Fibroblast of gingiva (primary cell): ENCODE measurements at places on chromosomes 12 and 14.
A peak's percentile ranks its signal among the peaks of the same experiment; 100 is the strongest.

DNA sequence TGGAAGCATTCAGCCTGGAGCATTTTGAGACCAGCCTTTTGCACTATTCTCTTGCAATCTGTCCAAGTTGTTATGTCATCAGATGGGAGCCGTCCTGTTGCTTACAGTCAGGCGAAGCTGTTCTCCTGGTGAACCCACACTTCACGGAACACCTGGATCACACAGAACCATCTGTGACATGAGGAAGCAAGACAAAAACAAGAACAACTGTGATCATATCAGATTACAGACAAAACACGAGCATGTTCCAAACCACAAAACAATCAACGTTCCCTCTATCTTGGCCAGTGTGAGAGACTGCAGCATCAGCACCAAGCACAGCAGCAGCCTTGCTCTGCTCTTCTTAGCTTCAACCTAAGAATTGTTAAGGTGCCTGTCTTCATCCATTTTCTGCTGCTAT is 180.5 kb upstream of the SFSWAP start:
- DNase-seq: no peak

DNA sequence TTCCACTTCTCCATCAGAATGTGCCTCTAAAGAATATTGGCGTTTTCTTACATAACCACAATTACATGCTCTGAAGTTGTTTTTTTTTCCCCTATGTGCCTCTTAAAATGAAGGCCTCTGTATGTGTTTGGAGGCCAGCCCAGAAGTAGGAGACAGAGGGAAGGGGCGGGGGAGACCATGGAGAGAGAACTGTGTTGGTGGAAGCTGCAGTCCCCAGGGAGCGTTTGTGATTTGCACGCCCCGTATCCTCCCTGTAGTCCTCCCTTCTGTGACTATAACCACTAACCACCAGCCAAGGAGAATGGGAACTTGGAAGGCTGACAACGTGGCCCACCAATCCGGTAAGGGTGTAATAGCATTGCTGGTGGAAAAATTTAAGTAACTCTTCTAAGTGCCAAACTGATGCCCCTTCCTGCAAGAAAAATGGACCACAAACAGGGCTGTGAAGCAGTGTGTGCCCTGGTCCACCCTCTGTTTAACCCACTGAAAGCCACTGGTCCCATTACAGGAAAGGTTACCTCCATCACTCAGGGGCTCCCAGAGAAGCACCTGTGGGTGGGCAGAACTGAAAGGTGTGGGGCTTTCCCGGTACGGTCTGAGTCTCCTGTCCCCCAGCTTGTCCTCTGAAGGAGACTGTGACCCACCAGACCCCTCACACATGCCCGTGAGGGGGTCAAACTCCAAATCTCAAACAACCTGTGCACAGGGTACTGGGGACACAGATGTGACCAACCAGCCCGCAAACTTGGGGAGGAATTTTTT is 36.8 kb downstream of the CCDC88C start:
- DNase-seq: no peak

GRCh38 chr12:45246236-45246635 is 30.3 kb downstream of the ANO6 start:
- no peak for DNase-seq

DNA sequence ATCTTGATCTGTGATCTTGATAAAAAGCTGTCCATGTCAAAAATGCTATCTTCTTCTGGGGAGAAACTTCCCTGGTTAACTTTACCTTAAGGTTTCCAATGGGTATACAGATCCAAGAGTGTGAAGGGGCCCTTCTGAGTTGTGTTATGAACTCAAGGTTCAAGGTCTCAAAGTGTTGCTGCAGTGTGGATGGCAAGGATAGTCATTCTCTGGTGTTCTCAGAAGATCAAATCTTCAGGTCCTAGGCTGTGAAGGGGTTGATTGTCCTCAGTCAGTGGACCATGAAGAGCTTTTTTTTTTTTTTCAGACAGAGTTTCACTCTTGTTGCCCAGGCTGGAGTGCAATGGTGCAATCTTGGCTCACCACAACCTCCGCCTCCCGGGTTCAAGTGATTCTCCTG is 114.4 kb downstream of the SPTSSA start:
- no peak for DNase-seq

DNA sequence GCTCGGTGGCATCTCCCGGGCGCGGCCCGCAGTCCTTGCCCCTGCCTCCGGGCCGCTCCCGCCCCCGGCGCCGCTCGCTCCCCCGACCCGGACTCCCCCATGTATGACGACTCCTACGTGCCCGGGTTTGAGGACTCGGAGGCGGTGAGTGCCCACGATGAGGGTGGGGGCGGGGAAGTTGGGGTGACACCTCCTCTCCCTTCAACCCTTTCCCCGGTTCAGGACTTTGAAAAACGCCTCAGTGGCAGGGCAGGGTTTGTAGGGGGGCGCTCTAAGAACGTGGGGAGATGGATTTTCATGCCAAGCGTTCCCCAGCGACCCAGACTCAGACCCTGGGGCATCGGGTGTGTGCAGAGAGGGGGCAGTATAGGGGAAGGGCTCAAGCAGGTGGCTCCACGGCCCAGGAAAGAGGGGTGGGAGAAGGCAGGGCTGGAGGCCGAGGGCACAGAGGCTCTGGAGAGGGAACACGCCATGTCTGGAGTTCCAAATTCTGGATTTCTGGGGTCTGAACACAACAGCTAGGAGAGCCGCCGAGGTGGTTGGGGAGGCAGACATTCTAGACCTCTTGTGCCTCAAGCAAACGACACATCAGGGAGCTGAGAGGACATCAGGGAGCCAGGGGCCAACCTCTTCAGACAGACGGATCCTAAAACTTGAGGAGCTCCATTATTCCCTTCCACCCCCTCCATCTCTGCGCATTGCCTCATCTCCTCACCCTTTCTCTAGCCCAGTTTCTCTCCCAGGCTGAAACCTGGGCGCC is 715 bp downstream of the CACNB3 start:
- DNase-seq: no peak

DNA sequence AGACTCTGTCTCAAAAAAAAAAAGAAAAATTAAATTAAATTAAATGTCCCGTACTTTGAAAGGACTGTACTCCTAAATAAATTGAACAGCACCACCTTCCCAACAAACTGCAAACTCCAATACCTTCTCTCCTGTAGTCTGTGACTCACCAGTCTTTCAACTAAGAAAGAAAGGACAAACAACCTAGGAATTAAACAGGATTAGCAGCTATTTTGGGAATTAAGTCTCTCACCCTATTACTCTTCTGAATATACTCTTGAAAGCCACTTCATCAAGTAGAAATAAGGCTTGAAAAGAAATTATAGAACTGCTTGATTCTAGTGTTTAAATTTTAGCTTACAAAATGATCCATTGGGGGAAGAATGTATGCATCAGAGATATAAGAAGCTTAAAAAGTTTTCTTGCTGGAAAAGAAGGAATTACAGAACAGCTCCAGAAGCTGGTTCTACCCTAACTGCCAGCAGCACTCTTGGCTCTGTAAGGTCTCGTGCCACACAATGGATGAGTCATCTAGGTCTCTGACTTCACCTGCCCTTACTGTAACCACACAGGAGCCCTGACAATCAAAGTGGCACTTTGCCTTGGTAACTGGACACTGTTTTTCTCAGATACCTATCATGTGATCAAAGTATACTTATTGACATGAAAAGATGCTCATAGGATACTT is 57.0 kb upstream of the CERS5 start:
- no peak for DNase-seq

DNA sequence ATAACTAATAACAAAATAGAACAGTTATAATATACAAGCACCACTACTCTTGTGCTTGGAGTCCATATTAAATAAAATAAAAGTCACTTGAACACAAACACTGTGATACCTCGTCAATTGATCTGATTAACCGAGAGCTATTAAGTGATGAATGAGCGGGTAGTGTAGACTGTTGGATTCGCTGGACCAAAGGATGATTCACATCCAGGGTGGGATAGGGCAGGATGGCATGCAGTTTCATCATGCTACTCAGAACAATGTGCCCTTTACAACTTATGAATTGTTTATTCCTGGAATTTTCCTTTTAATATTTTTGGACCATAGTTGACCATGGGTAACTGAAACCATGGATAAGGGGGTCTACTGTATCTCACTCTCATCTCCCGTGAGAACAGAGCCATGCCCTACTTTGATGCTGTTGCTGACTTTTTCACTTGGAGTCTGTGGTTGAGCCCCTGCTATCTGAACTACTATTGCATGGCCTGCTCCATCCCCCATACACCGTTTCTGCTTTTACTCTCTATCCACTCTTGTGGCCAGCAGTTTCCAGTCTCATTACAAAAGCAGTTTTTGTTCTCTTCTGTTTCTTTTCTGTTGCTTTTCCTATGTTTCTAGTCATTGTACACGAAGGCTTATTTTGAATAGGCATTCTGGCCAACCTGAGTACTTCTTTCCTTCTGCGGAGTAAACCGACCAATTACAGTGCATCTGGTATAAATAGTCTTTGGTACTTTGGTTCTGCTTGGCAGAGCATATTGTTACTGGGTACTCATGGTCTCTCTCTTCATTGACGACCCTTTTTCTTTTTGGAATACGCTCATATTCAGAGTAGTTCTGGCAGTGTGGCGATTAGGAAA is 12.2 kb downstream of the TMTC2 start:
- DNase-seq: no peak

DNA sequence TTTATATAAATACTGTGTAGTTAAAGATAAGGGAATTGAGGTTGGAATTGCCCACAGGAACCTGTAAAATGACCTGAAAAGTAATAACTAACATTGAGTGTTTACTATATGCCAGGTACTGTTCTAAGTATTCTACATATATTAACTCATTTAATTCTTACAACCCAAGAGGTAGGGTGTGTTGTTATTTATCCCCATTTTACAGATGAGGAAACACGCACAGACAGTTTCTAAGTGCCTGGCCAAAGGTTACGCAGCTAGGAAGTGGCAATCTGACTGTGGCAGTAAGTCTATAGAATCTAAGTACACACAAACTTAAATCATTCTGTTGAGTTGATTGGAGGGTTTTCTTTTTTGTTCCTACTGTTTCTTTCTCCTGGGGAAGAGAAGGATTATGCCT is 1.1 kb upstream of the TSPAN31 start:
- no peak for DNase-seq

GRCh38 chr12:117125272-117125613 is 26.0 kb upstream of the TESC start:
- DNase-seq: no peak

DNA sequence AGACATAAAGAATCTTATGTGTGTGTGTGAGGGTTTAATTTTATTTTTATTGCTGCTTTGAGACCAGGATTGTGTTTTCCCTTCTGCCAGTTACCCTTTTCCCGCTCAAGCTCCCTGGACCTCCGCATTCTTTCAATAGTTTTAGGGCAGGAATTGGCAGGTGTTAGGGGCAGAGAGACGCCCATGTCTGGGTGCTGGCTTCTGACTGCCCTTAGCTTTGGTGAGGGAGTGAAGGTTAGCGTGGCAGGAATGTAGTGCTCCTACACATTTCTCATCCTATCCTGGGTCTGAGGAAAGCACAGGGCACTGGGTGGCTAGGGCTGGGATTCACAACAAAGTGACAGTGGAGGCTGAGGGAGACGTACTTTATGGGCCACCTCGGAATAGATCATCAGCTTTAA is 428.1 kb downstream of the ZFP36L1 start:
- DNase-seq: no peak

DNA sequence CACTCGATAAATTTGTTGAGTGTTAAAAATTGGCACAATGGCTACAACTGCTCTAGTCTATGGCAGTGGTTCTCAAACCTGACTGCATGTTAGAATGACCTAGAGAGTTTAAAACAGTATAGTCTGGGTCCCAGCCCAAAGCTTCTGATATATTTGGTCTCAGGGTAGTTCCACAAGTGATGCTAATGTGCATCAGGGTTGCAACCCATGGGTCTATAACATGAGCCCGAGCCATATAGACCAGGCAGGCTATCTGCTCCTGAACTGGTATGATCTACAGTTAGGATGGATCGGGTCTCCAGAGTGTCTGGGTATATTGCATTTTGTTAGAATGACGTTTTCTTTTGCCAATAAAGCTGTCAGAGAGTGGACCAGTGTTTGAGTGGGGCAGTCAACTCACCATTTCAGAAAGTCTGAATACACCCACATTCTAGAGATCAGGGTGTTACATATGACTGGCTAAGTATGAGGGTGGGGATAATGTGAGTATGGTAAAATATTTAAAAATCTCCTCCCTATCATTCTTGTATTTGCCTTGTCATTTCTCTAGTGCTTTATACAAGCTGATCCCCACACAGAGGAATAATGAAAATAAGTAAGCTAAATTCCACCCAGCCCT is 80.9 kb downstream of the FRMD6 start:
- DNase-seq: no peak

DNA sequence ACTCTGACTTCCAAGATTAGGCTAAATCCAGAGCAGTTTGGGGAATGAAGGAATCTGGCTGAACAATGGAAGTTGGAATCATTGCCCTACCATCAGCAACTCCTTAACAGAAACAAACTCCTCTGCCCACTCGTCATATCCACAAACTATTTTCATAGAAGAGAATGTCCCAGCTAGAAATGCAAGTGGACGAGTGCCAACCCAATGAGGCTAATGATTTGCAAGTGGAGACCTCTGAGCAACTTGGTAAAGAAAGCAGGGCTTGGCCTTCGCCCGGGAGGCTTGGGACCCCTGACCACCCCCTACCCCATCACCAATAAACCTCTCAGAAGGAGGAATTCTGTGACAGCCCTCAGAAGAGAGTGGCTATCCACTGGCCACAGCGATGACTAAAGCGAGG is 40.0 kb upstream of the DDX11 start:
- peak; percentile 11 for DNase-seq

GRCh38 chr12:113245695-113246477 is 24.6 kb downstream of the TPCN1 start:
- peak; percentile 86 for DNase-seq

GRCh38 chr14:31726337-31726736 is 165.1 kb downstream of the NUBPL start:
- no peak for DNase-seq

GRCh38 chr12:84998341-84998740 is 37.7 kb downstream of the TSPAN19 start:
- DNase-seq: no peak
